NCI-H2081 treated with DMSO at 0.1 percent for 48 hours (cell line): ENCODE measurements at places on chromosomes 3 and 15.

GRCh38 chr3:108145578-108145977 is 54.7 kb upstream of the CD47 start:
- DNase-seq: no peak

DNA sequence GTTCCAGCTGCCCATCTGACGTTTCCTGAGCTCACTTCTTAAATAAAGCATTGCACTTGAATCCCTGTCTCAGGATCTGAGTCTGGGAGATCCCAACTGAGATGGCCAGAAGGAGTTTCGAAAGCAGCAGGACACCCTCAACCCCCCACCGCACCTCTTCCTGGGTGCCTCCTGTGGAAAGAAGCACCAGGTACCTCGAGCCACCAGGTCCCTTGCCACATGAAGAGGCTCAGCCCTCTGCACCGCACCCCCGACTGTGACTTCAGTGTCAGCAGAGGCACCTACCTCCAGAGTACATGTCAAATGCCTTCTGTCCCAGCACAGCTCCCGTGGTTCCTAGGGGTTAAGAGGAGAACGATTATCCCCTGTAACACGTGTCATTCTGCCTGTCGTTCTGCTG is 26.7 kb downstream of the FAM3D start:
- DNase-seq: no peak

DNA sequence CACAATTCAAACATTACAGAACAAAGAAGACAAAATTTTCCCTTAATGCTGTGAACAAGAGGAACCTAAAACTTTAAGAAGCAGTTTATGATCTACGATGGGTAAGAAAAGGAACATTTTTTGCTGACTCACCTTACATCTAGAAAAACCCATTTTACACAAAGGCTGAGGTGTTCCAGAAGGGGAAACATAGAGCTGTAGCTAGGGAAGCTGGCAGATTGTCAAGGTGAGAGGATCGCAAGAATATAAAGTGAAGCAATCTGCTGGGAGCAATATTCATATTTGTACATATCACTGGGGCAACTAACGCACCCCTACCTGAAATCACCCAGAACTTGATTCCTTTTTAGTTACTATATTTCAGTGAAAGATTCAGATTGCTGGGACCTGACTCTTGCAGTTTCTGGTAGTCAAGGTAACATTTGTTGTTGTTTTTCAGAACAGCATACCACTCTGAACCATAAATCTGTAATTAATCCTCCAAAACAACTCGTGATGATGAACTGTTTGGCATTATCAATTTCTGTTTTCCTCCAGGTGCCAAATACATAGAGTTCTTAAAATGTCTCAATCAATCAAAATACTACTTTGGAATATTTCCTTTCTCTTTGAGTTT is 184.1 kb upstream of the LRRC3B start:
- no peak for DNase-seq

DNA sequence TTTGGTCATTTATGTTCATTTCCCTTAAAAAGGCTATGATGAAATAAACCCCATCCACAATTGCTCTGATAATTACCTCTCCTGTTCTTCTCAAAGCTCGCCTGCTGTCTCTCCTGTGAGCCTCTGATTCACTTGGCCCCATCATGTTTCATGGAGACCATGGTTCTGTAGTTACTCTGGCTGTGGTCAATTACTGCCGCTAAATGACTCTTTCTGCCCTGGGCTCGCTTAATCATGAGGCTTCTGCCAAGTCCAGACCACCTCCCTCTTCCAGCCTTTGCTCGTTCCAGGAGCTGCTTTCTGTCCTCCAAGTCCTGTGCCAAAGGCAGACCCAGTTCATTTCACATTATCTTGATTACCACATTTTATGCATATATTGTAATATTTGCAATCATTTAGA is 91.9 kb downstream of the THSD4 start:
- DNase-seq: no peak

GRCh38 chr15:66943456-66944095 is 121.8 kb upstream of the SMAD3 start:
- no peak for DNase-seq

- DNase-seq: no peak
Measured at GRCh38 chr3:111648991-111649579, 53.9 kb upstream of the ZBED2 start.

GRCh38 chr15:31274496-31275330 is 51.9 kb upstream of the KLF13 start:
- no peak for DNase-seq

DNA sequence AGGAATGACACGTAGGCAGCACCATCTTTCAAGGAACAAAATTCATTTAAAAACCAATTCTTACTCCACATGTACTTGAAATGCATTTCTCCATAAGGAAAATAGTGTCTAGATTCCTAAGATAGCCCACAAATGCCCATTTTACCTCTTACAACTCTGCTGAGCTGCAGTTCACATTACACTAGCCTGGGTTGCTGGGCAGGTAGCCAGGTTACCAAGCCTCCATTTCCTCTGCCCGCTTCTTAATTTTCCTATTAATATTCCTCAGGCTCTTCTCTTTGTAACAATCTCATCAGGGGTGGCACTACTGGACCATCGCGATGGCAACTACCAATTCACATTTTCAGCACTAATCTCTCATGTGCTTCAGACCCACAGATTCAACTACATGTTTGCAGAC is 10.8 kb downstream of the ATP13A3 start:
- no peak for DNase-seq

DNA sequence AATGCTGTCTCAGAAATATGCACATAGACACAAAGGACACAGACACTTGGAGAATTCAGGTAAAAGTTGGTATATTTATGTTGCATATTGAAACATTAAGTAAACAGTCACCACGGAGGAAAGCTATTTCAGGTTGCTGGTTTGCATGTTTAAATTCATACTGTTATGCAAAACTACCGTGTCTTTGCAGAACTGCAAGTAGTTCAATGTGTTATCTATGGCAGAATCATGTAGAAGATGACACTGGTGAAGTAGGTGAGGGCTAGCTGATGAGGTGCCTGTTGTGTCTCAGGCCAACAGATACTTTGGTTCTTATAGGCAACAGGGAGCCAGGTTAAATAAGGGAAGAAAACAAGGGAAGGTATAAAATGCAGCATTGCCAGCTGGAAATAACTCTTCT is 511.3 kb downstream of the DIPK2A start:
- DNase-seq: no peak
